Neural cell (in vitro differentiated cells): ENCODE measurements at places on chromosomes 16 and 17. TPM values are rescaled to one million over a fixed set of nuclear protein-coding genes. Genes with fewer than 3 reads are reported as not detected.

Gene DDX19B
- 36.6 and 47.8 TPM in 2 replicates for polyA plus RNA-seq

Gene ADORA2B
- polyA plus RNA-seq, result 0.78 TPM in 1 of 2 replicates, not detected in the other

Gene ZPBP2
- polyA plus RNA-seq, result not detected in 2 replicates

Gene DPH1
- 42.1 and 44.8 TPM in 2 replicates for polyA plus RNA-seq
